ENCODE measurements at places on chromosomes 12 and 14. TPM values are rescaled to one million over a fixed set of nuclear protein-coding genes. Genes with fewer than 3 reads are reported as not detected.

E2F7 gene
- 4.9 TPM for total RNA-seq

CIROP gene
- total RNA-seq, result not detected

INSM2 gene
- not detected for total RNA-seq

HOXC9 gene
- not detected for total RNA-seq
